HCT116 (cell line): ENCODE measurements at places on chromosomes 16 and 17. TPM values are rescaled to one million over a fixed set of nuclear protein-coding genes. Genes with fewer than 3 reads are reported as not detected.

DNA sequence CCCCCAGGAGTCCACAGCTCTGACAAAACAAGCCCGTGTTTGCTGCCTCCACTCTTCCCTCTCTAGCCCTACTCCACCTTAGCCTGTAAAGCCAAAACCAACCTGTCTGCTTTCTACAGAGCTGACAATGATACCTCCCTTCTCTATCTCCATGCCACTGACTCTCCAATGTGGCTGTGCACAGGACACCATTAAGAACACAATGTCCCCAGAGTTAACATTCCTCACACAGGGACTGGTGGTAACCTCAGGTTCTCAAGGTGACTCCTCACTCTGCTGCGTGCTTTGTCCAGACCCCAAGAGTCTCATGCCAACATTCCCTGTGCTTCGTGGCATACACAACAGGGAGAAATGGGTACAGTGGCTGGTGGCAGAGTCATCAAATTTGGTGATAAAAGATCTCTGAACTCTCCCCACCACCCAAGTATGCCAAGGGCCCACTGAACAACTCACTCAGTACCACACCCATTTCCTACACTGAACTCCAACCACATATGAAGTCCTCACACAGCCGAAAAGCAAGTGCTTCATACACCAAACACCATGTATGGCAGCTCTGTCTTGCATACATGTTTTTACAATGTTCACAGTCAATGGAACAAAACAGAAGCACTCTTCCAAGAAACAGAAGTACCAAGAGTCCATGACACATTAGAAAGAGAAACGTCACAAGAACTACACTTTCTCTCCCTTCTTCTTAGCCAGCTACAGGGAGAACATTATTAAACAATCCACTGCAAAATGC lies 21.1 kb downstream of the CSNK2A2 start:
- DNase-seq: no peak

GRCh38 chr16:15506441-15506840 lies 72.1 kb downstream of the BMERB1 start:
- no peak for DNase-seq

- no peak for DNase-seq
Measured at GRCh38 chr17:80045703-80046102, 9.3 kb downstream of the CCDC40 start.

DNA sequence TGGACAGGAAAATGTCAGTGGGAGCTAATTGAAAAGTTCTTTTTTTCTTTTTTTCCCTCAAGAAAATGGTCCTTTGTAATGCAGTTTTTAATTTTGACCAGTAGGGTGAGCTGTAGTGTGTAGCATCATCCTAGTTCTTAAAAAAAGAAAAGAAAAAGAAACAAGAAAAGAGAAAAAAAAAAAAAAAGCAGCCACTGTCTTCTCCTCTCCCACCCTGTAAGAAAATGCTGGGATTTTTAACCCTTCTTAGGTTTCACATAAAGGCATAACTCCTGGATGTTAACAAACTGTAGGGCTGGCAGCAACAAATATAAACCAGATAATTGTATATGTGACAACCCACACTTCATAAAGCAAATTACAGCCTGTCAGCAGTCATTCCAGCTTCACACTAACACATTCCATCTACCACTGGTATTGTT lies 78.1 kb downstream of the SKAP1 start:
- peak; percentile 46 for DNase-seq

DNA sequence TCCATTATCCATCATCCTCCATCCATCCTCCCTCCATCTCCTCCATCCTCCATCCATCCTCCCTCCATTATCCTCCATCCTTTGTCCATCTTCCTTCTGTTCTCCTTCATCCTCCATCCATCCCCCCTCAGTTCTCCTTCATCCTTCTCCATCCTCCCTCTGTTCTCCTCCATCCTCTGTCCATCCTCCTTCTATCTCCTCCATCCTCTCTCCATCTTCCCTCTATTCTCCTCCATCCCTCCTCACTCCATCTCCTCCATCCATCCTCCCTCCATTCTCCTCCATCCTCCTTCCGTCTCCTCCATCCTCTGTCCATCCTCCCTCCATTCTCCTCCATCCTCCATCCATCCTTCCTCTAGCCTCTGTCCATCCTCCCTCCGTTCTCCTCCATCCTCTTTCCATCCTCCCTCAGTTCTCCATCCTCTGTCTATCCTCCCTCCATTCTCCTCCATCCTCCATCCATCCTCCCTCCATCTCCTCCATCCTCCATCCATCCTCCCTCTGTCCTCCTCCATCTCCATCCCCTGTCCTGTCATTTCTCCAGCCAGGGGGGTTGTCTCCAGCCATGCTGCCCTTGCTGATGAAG lies 143.7 kb downstream of the SDK2 start:
- DNase-seq: no peak

GRCh38 chr17:32520104-32520701 lies 33.4 kb downstream of the CDK5R1 start:
- no peak for DNase-seq

DNA sequence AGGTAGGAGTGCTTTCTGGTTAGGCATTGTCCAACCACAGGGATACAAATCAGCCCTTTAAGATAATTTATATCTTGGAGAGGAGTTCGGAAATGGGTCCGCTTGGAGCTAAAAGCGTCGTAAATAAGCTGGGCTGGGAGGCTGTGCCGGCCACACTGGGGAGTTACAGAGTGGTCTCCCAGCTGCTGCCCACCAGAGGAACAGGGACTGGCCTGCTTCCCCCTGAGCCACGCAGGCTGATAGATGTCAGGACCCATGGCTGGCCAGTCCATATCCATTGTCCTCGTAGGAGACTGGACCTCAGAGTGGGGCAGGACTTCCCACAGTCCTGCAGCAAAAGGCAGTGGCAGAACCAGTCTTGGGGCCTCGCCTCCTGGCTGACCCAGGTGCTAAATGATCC lies 12.6 kb upstream of the WSCD1 start:
- no peak for DNase-seq

DNA sequence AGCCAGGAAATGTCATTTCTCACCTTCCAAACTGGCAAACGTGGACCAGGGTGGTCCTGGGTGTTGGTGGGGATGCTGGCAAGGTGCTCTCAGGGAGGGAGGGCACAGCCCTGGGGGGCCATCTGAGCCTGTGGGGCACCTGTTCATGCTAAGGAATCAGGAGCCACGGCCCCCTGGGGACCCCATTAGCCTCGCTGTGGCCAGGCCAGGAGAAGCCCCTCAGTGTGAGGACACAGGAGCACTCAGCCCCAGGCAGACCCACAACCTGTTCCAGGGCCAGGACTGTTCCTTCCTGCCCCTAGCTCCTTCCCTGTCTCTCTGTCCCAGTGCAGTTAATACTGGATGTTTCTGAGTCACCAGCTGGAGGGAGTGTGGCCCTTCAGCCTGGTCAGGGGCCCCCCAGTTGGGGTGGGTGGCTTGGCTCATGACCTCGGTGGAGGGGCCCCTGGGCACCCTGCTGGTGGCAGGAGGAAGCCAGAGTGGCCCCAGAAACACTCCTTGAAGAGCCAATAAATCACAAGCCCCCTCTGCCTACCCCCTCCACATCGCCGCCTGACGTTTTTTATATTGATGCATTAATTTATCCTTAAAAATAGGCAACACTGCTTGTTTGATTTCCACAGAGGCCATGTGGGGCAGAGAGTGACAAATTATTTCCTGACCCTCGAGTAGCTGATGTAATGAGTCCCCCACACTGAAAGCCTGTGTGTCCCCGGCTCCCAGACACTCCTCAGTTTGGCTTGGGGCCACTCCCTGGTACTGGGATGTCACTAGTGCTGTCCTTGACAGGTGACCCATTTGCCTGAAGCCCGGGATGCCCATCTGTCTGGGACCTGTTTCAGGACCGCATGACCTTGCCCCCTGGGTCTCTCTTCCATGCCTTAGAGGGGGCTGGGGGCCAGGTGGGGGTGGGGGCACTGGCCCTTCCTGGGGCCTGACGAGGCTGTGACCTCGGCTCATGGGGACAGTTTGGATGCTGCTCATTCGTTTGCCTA lies 22.3 kb downstream of the ACTG1 start:
- DNase-seq: no peak

- no peak for DNase-seq
Measured at GRCh38 chr17:72426948-72427760, 306.3 kb downstream of the SOX9 start.

DNA sequence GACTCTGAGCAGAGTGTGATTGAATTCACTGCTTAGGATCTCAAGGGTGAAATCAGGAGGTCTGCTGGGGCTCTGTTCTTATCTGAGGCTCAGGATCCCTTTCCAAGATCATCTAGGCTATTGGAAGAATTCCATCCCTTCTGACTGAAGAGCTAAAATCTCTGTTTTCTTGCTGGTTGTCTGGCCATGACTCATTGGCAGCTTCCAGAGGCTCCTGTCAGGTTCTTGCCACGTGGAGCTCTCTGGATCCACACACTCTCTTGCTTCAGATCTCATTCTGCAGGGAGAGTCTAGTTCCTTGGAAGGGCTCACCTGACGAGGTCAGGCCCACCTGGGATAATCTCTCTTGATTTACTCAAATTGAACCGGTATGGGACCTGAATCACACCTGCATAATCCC lies 930.7 kb downstream of the CDH8 start:
- no peak for DNase-seq

DNA sequence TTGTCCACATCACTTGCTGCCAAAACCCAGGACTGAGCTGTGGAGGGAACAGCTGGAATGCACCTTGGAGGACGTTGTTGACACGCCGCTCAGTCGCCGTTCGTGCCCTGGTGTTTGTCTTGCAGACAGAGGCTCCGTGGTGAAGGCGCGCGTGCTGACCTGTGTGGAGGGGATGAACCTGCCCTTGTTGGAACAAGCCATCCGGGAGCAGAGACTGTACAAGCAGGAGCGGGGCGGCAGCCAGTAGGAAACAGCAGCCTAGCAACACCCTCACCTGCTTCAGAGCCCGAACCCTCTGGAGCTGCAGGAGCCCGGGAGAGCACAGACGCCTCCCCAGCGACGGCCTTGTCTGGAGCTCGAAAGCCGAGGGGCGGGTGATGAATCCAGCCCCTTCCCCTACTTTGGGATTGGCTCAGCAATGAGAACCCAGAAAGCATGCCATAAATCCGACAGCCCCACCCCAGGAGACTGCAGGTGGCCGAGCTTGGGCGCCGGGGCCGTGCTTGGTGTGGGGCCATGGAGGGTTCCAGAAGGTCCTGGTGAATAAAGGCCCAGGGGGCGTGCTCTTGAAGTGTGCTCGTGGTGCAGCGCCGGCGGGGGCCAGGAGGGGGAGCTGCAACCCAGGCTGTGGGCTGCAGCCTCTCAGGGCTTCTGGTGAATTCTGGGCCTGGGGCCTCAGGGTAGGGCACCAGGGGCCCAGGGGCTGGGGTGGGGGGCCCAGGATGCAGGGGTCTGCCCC lies 470 bp upstream of the CDK3 start:
- DNase-seq: peak; percentile 33

DNA sequence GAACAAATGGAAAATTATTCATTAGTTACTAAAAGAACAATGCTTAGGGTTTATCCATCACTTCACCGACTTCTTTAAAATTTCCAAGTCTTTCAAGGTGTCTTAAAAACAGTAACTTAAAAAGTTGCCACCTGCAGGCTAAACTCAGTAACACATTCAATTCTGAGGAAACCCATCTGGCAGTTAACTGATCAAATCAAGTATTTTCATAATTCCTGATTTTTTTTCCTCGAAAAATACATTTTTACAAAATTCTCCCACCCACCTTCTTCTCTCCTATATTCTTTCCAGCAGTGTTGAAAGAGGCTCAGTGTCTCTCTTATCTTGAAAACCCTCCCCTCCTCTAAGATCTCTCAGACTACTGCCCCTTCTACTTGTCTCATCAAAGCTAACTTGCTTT lies 29.9 kb downstream of the PARN start:
- DNase-seq: peak; percentile 10

DNA sequence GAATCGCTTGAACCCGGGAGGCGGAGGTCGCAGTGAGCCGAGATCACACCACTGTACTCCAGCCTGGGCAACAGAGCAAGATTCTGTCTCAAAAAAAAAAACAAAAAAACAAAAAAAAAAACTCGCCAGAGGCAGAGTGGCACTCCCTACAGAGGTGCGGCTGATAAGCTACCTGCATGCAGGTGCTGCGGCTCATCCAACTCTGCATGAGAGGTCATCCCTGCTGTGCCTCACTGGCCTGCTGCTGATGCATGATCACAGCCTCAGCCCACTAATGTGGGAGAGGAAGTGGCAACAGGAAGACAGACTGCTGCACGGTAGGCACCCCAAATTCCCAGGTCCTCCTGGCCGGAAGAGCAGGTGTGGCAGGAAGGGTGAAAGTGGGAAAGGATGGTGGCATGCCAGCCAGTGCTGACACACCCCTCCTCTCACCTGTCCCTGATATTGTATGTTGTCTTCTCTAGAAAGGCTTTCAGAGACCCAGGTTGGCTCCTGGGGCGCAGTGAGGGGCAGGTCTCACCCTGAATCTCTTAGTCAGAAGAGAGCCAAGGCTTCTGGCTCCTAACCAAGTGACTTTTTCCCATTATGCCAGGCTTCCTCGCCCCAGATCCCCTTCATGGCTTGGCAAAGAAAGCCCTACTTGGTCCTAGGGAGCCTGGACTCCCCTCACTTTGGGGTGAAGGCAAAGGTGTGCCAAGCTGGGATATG lies 11.8 kb downstream of the NXPH3 start:
- DNase-seq: no peak

GRCh38 chr17:43679911-43680310 lies 18.2 kb upstream of the MEOX1 start:
- DNase-seq: no peak

GRCh38 chr16:56262148-56262547 lies 70.9 kb downstream of the GNAO1 start:
- DNase-seq: no peak

GRCh38 chr16:84827131-84827574 lies 7.4 kb downstream of the CRISPLD2 start:
- DNase-seq: no peak

- DNase-seq: peak; percentile 82
Measured at GRCh38 chr16:3022208-3022683, 1.5 kb downstream of the HCFC1R1 start.

- peak; percentile 51 for DNase-seq
Measured at GRCh38 chr16:21260870-21261791, 17.0 kb downstream of the CRYM start.

GRCh38 chr17:38753071-38753506 lies 548 bp downstream of the PSMB3 start:
- DNase-seq: no peak

GRCh38 chr17:16440901-16441629 lies 25.7 kb downstream of the TRPV2 start:
- DNase-seq: no peak

BBS2 gene
- total RNA-seq: 26.7 TPM

SRCIN1 gene
- 10.5 TPM for total RNA-seq

DPEP2 gene
- total RNA-seq: not detected

C16orf86 gene
- total RNA-seq: 0.79 TPM

CD300H gene
- not detected for total RNA-seq

MYH3 gene
- 1.6 TPM for total RNA-seq

ADAM11 gene
- total RNA-seq: 7.7 TPM

HMOX2 gene
- 55.1 TPM for total RNA-seq

VTN gene
- total RNA-seq: 1.5 TPM

CACNG4 gene
- not detected for total RNA-seq

FADS6 gene
- total RNA-seq: not detected
